ENCODE measurements at places on chromosomes 7 and 10.

DNA sequence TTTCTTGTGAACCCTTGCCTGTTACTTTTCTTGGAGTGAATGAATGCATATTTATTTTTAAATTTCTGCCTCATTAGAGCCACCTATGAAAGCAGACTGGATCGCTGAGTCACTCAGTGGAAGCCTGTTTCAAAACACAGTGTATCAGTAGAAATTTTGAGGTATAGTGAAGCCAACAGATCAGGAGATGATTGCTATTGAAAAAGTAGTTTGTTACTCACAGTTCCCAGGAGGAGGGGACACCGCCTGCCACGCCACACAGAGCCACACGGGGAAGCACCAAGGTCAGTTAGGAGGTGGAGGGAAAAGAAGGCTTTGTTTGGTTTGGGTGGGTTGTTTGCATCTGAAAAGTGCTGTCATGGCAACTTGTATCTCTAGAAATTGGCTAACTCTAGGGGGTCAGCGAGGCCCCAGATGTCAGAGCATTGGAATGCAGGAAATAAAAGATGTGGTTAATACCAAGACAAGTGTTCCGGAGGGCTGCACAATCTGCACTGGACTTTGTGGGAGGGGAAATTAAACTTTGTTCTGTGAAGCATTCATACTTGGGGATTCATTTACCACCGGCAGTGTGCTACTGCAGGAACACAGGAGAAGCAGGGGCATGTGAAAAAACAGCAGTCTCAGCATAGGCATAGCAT is 106.4 kb upstream of the SDK1 start:
- H3K4me1 ChIP-seq = no peaks in the 10 kb centered on the region
- H3K27ac ChIP-seq = no peak overlapping the region
- H3K27me3 ChIP-seq = no peaks in the 10 kb centered on the region
- no peak overlapping the region for H3K4me3 ChIP-seq
- no peak for DNase-seq
- no peaks in the 10 kb centered on the region for H3K36me3 ChIP-seq

DNA sequence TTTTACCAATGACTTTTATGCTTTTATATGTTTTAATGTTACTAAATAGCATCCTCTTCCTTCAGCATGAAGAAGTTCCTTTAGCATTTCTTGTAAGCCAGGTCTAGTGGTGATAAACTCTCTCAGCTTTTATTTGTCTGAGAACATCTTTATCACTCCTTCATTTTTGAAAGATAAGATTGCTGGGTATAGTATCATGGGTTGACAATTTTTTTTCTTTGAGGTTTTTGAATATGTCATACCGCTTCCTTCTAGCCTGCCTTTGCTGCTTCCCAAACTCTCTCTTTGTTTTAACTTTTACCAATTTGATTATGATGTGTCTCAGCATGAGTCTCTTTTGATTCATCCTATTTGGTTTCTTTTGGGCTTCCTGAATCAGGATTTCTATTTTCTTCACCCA is 108.2 kb upstream of the KAT6B start:
- H3K27ac ChIP-seq = no peak overlapping the region
- no peaks in the 10 kb centered on the region for H3K27me3 ChIP-seq
- no peaks in the 10 kb centered on the region for H3K4me1 ChIP-seq
- H3K36me3 ChIP-seq = no peaks in the 10 kb centered on the region
- no peak overlapping the region for H3K4me3 ChIP-seq

DNA sequence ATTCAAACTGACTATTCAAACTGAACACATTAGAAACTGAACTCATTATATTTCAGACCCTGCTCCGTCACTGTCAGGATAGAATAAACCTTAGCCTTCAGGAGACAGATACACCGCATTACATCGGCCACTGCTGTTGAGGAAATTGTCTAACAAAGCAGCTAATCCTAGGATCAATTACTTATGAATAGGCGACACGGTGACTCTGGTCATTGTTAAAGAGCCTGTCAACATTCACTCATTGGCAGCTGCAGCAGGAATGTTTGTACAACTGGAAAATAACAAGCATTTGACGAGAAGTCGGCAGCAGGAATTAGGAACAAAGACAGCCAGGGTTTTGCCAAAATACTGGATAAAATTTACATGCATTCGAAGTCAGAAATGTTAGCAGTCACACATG is 112.0 kb upstream of the MKX start:
- no peak overlapping the region for H3K27ac ChIP-seq
- H3K36me3 ChIP-seq = no peaks in the 10 kb centered on the region

DNA sequence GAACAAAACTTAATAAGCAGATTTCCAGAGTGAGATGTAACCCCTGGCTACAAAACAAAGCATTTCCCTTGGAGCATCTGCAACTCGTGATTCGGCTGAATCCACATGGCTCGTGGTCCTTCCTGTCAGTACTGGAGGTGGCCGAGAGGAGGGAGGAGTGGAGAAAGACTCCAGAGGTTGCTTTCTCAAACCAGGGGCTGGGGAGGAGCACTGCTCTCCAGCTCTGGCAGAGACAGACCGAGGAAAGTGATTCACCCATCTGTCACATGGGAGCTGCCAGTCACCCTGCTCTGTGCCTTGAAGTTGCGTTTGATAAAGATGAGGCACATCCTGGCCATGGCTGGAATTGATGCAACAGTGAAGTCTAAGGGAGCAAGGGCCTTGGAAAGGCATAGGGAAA is 72.7 kb downstream of the COL13A1 start:
- DNase-seq = no peak
- peaks cover under 1% of the 10 kb centered on the region for H3K4me1 ChIP-seq
- H3K4me3 ChIP-seq = no peak overlapping the region
- H3K27ac ChIP-seq = no peak overlapping the region
- no peaks in the 10 kb centered on the region for H3K27me3 ChIP-seq

GRCh38 chr7:33814400-33814799 is 90.9 kb upstream of the BMPER start:
- H3K4me1 ChIP-seq = no peaks in the 10 kb centered on the region
- no peak for DNase-seq
- no peak overlapping the region for H3K27ac ChIP-seq
- H3K36me3 ChIP-seq = no peaks in the 10 kb centered on the region
